ENCODE measurements at places on chromosomes 2 and 18.
A peak's percentile ranks its signal among the peaks of the same experiment; 100 is the strongest.

- DNase-seq, result no peak
Measured at GRCh38 chr2:98509542-98510321, 65.1 kb downstream of the INPP4A start.

- DNase-seq, result no peak
Measured at GRCh38 chr2:172655091-172655837, 80.4 kb upstream of the RAPGEF4 start.

DNA sequence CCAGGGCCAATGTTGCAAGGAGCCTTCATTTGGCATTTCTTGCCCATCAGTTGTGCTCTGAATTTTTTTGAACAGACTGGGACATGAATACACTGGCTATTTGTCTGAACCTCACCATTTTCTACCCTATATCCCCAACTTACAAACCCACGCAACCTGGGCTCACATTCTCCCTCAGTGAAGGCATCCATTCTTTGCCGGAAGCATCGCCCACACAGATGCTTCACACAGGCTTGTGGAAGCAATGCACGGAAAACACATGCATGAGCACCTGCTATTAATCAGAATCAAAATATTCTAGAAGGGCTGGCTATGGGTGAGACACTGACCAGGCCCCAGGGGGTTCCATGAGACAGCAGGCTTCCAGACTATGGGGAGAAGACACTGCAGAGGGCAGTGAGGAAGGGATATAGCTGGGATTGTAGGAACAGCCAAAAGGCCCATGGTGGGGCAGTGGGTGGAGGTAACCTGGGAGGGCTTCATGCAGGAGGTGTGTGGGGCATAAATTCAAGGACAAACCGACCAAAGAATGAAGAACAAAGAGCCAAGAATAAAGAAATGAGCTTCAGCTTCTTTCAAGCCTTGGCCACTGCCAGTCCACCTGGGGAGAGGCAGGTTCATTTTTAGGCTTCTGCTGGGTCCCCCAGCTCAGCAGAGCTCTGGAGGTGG is 261.5 kb downstream of the CELF4 start:
- no peak for DNase-seq

DNA sequence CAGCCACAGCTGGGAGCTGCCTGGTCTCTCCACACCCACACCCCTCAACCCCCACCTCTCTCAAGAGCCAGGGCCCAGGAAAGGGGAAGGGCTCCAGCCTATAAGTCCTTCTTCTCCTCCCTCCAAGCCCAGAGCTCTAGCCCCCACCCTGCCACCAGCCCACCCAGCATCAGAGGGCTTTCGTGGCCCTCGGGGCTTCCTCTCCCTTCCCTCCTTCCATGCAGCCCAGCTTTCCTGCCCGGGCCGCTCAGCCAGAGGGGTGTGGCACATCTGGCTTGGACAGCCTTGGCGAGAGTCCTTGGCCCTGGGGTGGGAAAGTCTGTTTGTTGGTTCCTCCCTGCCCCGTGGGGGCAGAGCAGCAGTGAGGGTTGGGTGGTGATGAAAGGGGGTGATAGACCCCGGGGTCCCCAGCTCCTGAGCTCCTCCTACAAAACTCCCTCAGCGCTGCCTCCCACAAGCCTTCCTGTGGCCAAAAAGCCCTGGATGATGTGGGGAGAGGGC is 7.0 kb downstream of the TNS1 start:
- peak; percentile 83 for DNase-seq

DNA sequence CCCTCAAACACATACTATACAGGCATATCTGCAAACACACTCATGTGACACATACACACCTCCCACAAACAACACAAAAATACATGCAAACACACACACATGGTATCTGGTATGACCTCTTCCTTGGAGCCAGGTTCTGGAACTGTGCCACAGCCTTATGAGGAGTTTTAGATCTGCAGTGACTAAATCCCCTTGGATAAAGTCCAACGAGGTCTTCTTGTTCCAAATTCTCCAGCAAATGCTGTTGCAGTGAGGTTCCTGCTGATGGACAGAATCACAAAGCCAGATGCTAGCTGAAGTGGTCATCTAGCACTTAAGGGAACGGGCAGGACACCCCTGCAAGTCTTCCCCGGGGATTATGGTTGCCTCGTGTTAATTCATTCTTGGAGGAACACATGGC is 54.5 kb upstream of the DAPL1 start:
- no peak for DNase-seq

GRCh38 chr2:7241041-7241745 is 324.0 kb downstream of the RNF144A start:
- DNase-seq, result no peak

- no peak for DNase-seq
Measured at GRCh38 chr2:27177441-27178351, 28.9 kb downstream of the TCF23 start.

DNA sequence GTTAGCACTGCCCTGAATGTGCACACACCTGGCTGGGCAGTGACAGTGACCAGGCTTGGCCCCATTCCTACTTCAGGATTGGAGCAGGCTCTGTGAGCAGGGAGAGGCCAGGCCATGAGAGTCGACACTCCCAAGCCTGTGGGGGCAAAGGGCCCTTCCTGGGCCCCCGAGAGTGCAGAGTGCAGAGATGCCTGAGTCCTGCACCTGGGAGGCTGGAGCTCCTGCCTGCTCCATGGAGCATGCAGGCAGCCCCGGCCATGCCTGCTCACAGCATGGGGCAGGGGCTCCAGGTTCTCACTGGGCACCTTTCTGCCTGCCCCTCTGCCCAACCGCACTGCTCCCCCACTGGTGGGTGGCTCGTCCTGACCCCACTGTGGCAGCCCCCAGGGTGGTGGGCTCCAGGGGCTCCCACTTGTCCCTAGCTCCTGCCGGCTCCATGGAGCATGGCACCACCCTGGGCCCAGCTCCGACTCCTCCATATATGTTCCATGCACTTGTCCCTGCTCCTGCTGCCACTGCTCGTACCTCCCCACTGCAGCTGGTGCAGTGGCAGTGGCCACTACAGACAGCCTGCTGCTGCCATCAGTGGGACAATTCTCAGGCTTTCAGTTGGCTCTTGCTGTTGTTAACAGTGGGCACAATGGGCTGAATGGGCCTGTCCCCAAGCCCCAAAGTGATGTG is 282.0 kb downstream of the RPRM start:
- no peak for DNase-seq

GRCh38 chr2:105498281-105498846 is 99.5 kb upstream of the FHL2 start:
- peak; percentile 46 for DNase-seq

DNA sequence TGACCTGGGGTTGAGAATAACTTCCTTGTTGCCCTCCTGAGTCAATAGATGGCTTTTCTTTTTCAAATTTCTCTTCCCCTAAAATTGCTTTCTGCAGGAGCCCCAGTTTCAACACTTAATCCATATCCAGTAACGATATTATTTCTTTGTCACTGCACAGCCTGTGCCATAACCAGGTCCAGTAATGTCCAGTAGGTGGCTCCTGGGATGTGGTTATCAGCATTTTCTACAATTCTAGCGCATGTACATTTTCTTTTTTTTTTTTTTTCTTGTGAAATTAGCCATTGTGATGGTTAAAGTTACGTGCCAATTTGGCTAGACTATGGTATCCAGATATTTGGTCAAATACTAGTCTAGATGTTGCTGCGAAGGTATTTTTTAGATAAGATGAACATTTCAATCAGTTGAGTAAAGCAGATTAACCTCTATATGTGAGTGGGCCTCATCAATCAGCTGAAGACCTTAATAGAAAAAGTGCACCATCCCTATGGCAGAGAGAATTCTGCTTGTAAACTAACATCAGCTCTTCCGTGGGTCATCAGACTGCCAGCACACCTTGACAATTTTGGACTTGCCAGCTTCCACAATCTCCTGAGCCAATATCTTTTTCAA is 72.9 kb upstream of the SCG2 start:
- no peak for DNase-seq

DNA sequence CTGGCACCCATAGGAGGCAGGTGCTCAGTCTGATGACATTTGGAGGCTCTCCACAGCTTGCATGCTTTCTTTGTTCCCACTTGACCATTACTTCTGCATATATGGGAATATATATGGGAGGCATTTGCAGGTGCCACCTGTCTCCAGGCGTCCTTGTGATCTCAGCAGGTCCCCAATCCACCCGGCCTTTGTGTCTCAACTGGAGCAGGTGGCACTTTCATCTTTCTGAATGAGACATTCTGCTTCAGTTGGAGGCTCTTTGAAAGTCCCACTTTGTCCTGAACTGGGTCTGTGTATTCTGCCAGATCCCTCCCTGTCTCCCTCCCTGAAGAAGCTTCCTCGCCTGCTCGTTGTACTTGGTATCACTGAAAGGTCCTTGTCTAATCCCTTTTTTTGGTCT is 318.1 kb upstream of the EPAS1 start:
- DNase-seq, result no peak

GRCh38 chr2:28333606-28334526 is 58.8 kb upstream of the FOSL2 start:
- DNase-seq, result peak; percentile 78

GRCh38 chr2:73938718-73939352 is 12.2 kb downstream of the DGUOK start:
- DNase-seq, result no peak

DNA sequence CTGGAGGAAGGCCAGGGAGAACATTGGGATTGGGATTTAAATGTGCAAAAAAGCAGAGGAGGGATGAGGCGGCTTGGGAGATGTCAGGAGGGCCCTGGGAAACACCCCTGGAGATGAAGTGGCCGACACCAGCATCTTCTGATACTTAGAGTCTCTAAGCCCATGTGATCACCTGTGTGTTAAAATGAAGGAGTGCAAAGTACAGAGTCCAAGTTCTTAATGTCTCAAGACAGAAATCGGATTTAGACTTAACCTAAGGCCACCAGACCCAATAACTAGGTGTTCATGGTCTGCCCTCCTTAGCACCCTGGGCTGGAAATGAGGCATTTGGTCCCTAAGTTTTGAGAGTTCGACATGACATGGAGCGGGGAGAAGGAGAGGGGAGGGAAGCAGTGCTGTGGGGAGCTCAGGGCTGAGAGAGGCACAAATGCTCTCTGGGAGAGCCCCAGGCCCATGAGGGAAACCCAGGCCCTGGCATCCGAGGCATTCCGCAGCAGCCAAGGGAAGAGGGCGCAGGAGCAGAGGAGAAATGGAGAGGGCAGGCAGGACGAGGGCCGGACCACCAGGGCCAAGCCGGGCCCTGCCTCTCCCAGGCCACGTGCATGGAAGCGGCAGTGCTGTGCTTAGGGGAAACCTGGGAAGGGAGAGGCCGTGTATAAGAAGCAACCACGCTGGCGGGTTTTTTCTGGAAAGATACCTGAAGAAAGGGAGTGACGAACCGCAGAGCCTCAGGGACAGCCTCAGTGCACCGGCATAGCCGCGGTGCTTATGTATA is 63.3 kb downstream of the SFXN5 start:
- no peak for DNase-seq

DNA sequence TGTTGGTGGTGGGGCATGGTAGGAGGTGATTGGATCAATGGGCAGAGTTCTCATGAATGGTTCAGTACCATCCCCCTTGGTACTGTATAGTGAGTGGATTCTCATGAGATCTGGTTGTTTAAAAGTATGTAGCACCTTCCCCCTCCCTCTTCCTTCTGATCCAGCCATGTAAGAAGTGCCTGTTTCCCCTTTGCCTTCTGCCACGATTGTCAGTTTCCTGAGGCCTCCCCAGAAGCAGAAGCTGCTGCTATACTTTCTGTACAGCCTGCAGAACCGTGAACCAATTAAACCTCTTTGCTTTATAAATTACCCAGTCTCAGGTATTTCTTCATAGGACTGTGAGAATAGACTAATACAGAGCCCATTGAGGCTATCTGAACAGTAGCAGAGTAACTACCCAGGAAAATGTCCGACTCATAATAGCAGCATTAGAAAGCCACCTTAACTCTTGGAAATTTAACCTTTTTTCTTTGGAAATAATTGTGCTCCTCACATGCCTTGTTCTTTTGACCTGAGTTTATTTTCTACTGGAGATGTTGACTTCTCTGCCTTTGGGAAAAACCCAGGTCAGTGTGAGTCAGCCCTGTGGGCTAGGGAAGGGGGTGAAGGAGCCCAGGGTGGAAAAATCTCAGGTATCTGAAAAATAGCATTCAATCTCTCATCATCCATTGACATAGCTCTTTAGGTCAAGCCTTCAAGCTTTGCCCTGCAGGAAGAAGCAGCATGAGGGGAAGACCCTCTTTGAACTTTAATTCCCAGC is 18.1 kb downstream of the CYP1B1 start:
- no peak for DNase-seq

- no peak for DNase-seq
Measured at GRCh38 chr18:31677592-31677991, 6.8 kb downstream of the B4GALT6 start.

DNA sequence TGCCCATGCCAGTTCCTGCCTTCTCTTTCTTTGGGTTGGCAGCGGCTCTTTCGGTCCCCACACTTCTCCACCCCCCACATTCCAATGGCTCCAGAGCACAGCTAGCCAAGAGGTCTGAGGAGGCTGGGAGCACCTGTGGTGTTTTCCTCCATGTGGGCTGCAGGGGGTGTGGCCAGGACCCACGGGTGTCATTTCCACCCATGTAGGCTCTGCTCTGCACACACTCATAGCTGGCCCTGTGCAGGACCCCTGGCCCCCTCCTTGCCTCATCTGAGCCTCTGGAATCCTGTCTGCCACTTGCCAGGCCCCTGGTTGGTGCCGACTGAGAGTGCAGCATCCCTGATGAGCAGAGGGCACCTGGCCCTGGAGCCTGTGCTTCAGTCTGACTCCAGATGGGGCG is 46.3 kb downstream of the DYSF start:
- DNase-seq, result no peak

DNA sequence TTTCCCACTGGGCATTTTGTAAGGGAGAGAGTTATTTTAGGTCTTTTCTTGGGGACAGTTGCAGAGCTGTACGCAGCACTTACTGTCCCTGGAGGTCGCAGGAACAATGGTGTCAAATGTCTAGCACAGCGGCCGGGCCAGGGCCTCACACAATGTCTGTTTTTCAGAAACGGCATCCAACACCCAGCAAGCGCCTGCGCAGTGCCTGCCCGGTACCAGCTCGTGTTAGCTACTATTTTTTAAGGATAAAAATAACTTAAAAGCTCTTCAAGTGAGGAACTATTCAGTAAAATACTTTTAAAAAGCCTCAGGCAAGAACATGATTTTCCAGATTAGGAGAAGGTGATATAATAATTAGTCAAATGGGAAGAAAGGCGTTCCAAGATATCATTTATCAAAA is 90.0 kb downstream of the MBP start:
- peak; percentile 66 for DNase-seq

DNA sequence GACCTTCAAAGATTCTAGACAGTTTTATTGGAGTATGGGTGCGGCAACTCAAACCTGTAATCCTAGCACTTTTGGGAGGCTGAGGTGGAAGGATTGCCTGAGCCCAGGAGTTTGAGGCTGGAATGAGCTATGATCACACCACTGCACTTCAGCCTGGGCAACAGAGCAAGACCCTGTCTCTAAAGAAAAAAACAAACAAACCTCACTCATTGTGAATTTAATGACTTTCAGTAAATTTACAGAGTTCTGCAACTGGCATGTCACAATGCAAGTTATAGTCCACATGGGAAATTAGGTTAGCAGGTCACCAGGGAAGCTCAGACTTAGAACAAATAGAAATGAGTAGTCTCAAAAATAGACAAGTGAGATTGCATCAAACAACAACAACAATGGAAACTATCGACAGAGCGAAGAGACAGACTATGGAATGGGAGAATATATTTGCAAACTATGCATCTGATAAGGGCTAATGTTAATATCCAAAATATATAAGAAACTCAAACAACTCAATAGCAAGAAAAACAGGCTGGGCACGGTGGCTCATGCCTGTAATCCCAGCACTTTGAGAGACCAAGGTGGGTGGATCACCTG is 6.7 kb upstream of the NRBP1 start:
- DNase-seq, result no peak

GRCh38 chr2:229363185-229363814 is 92.2 kb upstream of the PID1 start:
- no peak for DNase-seq

Data from left ventricle myocardium superior (tissue), 1 donor.